ENCODE measurements at places on chromosomes 11 and 22.

DNA sequence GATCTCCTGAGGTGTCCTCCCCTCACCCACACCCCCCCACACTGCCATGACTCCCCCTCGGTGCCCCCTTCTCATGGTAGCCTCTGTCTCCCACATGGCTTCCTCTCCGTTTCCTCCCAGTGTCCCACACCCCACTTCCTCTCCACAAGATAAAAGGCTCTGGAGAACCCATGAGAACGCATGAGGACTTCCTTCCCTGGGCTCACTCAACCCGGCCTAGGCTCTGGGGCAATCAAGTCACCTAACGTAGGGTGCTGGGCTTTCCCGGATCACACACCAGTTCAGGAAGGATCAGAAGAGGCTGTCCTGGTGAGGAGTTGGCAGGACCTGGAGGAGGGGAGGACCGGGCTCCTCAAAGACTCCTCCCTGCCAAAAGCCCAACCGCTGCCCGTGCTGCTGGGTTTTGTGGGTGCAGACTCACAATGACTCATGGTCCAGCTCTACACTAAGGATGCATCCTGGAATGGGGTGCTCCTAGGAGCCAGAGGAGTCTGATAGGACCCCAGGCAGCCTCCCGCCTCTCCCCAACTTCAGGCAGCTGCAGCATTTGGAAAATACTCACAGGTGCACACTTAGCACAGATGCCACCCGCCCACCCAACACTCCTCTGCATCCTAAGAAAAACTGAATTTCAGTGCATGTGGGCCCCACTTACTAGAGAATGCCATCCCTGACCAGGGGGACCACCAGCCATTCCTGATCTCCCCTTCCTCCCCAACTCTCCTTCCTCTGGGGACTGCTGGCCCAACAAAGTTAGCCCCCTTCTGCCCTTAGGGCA is 21.0 kb downstream of the SLC22A12 start:
- H3K27me3 ChIP-seq = no peaks in the 10 kb centered on the region
- DNase-seq = no peak
- H3K4me1 ChIP-seq = peaks cover 10% of the 10 kb centered on the region
- H3K27ac ChIP-seq = no peak overlapping the region
- H3K4me3 ChIP-seq = no peak overlapping the region

DNA sequence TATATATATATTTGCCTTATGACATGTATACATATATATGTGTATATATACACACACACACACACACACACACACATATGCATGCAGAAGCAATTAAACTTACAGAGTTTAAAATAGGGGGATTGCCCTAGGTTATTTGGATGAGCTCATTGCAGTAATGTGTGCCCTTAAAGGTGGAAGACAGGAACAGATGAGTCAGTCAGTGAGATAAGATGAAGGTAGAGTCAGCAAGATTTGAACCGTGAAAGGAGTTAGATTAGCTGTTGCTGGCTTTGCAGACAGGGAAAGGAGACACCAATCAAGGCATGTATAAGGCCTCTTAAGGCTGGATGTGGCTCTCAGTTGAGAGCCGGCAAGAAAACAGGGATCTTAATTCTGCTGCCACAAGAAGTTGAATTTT is 902.4 kb upstream of the RAG2 start:
- DNase-seq = no peak
- no peak overlapping the region for H3K4me3 ChIP-seq
- H3K27me3 ChIP-seq = no peaks in the 10 kb centered on the region
- H3K27ac ChIP-seq = no peak overlapping the region
- H3K4me1 ChIP-seq = peaks cover 30% of the 10 kb centered on the region

DNA sequence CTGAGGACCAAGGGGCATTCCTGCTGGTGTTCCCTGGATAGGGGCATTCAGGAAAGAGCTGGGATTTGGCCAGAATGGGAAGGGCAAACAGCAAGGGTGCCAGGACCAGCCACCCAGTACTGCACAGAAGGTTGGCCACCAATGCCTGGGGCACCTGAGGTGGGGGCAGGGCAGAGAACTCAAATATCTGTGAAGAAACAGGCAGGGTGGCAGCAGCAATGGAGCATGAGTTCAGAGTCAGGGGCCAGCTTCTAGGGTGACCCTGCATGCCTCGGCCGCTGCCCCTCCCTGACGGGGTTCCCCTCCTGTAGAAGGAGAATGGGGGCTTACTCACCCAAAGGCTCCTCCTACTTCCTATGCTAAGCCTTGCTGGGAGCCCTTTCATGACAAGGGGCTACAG is 79.3 kb upstream of the SHANK2 start:
- H3K4me1 ChIP-seq = no peaks in the 10 kb centered on the region
- no peak overlapping the region for H3K4me3 ChIP-seq
- H3K27me3 ChIP-seq = no peaks in the 10 kb centered on the region
- H3K27ac ChIP-seq = no peak overlapping the region
- no peak for DNase-seq
- no peaks in the 10 kb centered on the region for H3K36me3 ChIP-seq

DNA sequence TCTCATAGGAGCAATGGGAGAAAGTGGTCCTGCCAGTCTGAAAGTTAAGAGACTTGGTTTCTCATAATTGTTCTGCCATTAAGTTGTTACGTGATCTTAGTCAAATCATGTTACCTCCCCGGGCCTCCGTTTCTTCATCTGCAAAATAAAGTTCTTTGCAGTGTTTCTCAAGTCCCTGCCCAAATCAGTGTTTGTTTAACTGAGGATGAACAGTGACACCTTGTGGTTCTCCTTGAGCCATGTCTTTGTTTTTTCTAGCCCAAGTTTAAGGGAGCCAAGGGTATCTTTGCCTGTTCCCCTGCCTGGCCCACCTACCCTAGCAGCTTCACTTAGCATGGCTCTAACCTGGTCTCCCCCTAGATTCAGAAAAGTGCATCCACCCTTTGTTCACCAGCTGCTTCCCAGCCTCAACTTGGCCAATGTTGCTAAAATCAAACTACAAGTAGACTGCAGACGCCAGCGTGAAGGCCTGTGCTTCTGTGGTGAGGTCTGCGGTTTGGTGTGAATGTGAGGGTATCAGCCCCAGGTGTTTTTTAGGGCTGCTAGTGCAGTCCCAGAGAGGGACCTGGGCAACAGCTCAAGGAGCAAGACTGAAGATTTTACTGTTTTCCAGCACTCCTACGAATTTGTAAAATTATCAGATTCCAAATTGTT is 35.5 kb downstream of the FZD4 start:
- H3K27ac ChIP-seq = no peak overlapping the region
- no peaks in the 10 kb centered on the region for H3K36me3 ChIP-seq
- no peak for DNase-seq
- no peak overlapping the region for H3K4me3 ChIP-seq

All from neural crest cell (in vitro differentiated cells).